ENCODE measurements at places on chromosomes 12 and 14.

DNA sequence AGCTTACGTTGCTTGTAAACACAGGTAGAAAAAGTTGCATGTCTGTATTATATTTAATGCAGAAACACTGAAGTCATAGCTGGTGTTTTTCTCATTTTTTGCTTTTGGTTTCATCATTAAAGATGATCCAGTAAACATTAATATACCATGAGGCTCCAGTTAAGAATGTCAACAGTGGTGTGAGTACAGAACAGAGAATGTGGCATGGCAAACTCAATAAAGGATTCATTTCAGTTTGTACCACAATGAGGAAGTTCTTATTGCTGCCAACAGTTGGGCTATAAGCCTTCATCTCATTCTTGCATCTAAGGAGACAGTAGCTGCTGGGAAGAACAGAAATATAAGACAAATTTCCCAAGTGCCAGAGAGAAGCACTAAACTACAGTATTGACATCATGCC is 72.1 kb upstream of the ST8SIA1 start:
- no peak for DNase-seq

DNA sequence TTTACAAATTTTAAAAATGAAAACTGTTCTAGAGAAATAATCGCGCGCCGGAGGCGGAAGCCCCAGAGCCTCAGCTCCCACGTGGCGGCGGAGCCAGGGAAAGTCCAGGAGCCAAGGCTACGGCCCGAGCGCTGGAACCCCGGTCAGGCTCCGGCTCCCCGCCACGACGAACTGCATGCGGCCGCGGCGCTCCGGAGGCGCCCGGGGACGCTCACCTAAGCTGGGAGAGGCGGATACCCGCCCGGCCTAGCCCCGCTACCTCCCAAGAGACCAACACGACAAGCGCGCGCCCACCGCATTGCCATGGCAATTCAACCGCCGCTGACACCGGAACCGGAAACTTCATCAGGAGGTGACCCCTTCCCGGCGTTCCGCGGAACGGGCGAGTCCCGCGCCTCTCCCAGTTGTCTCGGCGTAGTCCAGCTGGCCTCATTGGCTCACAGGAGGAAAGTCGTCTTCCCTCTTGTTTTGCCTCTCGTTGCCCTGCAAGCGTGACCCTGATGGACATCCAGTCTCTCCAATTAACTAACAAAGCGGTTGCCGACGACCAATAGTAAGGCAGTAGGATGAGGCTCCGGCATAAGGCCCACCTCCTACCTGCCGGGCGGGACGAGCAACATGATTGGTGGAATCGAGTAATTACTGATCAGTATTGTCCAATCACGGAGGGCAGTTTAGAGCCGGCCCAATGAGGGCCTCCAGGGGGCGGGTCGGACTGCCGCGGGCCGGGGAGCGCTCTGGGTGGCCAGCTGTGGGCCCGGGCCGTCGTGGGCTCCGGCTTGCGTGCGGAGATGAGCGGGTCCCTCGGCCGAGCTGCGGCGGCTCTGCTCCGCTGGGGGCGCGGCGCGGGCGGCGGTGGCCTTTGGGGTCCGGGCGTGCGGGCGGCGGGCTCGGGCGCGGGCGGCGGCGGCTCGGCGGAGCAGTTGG is at the start of gene GLRX5:
TSS of gene GLRX5 (plus strand) at position 752 of the 927 bp plus-strand sequence. CDS start at position 792, 40 bp downstream.
- DNase-seq: peak; percentile 100

DNA sequence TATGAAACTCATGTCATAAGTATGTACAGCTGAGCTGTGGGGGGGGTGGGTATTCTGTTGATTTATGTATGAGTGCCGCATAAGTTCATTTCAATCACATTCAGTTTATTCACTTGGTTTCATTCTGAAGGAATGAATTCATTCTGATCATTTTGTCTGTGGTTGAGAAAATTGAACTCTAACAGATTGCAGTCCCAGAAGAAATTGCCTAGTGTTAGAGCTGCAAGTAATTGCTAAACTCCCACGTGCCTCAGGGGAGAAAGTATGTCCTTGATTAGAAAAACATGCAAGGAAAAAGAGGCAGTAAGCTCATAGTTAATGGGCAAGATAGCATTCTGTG is 442.4 kb upstream of the MGAT4C start:
- no peak for DNase-seq

DNA sequence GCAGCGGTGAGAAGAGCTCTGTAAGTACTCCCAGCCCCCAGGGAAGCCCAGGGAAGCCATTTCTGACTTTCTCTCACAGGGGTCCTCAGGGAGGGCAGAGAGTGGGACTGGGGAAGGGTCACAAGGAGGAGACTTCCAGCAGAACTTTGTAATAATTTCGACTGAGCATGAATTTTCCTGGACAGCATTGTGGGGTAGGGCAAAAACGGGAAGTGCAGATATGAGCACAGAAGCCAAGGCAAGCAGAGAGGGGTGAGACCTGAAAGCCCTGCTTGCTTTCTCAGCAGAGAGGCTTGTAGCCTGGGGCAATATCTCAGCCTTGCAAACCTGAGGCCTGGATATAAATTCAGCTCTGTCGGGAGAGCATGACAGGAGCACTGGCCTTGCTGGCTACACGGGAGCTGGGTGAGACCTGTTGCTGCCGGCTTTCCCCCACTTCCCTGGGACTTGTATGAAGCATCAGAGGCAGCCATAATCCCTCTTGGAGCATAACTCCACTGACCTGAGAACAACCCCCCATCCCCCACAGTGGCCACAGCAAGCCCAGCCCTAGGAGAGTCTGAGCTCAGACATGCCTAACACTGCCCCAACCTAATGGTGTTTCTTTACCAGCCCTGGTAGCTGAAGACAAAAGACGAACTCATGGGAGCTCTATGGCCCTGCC is 9.8 kb upstream of the IQSEC3 start:
- DNase-seq: no peak

GRCh38 chr12:117011988-117012805 is 87.0 kb downstream of the TESC start:
- no peak for DNase-seq

- DNase-seq: no peak
These were observed 358.8 kb downstream of the C12orf50 start for GRCh38 chr12:87670448-87670847.

- no peak for DNase-seq
These were observed 67.5 kb upstream of the BTG1 start for GRCh38 chr12:92213166-92213565.

DNA sequence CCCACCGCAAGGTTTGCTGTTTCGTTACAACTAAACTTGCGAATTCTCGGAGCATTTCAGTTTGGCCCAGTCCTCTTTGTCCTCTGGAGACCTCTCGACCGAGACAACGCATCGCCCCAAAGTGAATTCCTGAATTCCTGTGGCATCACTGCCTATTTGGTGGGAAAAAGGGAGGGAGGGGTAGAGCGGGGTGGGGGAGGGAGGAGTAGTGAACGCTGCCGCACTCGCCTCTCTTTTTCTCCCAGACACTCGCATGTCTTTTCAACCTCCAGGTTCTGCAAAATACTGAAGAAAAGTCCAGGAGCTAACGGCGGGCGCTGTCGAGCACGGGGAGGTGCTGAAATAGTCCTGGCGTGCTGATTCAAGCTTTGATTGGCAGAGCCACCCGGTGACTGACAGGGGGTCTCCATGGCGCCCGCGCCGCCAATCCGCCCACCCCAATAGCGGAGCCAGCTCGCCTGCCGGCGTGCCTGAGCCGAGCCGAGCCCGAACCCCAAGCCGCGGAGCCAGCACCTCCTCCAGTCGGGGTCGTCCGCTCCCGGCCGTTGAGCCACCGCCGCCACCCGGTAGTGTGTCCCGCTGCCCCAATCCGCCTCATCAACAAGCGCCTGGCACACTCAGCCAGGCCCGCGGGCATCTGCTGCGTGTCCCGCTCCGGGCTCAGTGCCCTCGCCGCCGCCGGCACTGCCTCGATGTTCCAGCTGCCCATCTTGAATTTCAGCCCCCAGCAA is at the start of gene SIX6:
TSS of gene SIX6 (plus strand) at position 440 of the 731 bp plus-strand sequence. CDS start at position 693, 253 bp downstream.
- DNase-seq: no peak

DNA sequence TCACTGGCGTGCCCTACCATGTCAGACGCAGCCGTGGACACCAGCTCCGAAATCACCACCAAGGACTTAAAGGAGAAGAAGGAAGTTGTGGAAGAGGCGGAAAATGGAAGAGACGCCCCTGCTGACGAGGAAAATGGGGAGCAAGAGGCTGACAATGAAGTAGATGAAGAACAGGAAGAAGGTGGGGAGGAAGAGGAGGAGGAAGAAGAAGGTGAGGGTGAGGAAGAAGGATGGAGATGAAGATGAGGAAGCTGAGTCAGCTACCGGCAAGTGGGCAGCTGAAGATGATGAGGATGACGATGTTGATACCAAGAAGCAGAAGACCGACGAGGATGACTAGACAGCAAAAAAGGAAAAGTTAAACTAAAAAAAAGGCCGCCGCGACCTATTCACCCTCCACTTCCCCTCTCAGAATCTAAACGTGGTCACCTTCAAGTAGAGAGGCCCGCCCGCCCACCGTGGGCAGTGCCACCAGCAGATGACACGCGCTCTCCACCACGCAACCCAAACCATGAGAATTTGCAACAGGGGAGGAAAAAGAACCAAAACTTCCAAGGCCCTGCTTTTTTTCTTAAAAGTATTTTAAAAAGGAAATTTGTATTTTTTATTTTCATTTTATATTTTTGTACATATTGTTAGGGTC is 13.2 kb downstream of the TRIP11 start:
- DNase-seq: no peak

DNA sequence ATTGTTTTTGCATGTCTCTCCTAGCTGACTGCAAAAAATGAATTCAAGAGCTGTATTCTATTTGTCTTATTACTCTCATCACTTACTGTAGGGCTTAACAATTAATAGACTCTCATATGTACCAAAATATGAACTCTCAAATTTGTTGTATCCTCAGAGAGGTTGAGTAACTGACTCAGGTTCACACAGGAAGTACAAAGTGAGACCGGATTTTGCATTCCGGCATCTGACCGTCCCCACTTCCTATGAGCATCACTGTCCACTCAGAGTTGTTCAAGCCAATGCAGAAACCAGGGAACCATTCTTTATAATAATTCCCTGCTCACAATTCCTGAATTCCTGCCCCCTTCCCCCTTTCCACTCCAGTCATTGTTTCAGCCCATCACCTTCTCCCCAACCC is 113.3 kb upstream of the AMIGO2 start:
- DNase-seq: no peak

- DNase-seq: no peak
These were observed 29.4 kb upstream of the RNU6-8 start for GRCh38 chr14:32232481-32232880.

DNA sequence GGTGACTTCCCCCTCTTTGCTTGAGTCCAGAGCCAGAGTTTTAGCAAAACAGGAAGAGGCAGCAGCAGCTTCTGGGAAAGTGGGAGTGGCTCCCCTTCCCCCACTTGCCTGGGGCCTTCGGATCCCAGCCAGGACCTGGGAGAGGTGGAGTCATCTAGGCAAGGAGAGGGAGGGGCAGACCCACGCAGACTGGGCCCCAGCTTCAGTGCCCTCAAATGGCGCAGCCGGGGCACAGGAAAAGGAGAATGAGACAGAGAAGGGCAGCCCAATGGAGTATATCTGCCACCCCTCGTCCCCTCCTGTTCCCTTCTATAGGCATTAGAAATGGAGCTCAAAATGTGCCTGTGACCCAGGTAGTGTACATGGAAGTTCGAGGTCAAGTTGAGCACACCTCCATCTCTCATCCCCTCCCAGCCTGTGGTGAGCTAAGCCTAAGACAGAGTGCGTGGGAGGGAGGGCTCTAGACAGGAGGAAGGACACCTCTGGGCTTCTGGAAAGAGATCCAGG is 9.3 kb upstream of the HDAC7 start:
- DNase-seq: no peak

DNA sequence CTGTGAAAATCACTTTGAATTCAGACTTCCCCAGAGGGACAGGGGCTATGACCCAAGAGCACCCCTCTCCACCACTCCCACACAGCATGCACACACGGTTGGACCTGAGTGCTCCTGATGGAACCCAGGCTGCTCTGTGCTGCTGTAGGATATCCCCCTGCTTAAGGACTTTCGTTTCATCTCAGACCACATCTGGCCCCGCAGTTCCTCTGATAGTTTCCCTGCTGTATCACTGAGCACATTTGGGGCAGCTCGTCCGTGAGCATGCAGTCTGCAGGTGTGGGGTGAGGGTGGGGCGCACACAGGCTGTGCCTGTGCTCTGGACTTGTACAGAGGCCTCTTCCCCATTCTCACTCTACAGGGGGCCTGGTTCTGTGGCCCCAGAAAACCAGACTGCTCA is 345.2 kb upstream of the FKBP4 start:
- DNase-seq: no peak

DNA sequence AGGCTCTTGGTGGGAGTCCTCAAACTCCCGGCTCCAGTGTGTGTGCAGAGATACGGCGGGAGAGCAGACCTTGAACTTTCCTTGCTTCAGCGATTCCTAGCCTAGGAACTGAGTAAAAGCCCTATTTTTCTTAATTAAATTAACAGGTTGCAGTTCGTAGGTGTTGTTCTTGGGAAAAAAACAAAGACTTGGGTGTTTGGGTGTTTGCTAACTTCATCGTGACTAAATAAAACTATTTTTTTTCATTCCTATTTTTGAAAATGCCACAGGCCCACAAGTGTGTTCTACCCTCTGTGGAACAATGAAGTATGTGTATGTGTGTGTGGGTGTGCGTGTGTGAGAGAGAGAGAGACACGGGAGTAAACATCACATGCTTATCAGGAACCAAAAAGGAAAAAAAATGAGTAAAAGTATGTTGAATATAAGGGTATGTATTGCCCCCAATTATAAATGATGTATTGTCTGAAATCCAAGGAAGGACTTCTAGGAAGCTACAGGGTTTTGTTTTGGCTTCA is 651 bp downstream of the TMEM117 start:
- no peak for DNase-seq

DNA sequence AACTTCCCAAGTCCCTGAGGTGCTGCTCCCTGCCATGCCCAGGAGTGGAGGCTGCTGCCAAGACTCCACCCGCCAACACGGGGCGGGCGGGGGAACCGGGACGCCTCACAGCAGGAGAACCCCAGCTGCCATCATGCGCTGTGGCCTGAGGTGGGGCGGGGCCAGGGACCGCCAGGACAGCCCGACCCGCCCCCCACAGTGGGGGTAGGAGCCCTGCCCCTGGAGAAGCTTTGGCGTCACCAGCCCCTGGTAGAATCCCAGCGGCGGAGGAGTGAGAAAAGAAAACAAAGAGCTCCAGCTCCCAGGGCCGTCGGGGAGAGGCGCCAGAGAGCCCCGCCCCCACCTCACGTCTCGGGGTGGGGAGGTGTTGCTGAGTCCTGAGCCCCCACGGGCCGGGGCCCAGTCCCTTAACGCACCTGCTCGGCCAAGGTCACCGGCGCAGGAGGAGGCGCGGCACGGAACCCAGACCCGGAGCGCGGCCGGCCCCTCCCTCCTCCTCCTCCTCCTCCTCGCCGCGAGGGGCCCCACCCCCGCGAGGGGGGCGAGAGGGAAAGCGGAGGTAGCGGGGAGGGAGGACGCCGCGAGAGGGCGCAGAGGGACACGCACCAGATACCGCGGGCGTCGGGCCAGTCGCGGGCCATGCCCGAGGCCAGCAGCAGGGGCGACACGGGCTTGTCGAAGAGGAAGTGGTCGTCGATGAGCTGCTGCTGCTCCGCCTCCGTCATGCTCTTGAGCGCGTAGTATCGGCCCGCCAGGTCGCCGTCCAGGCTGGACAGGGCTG is 1.8 kb downstream of the CKB start:
- DNase-seq: peak; percentile 84

GRCh38 chr14:95609398-95609990 is 74.6 kb downstream of the GLRX5 start:
- DNase-seq: peak; percentile 37

All from germinal center (tissue), 1 donor.